Body of pancreas (tissue), 4 donors: ENCODE measurements at places on chromosomes 2 and 18. TPM values are rescaled to one million over a fixed set of nuclear protein-coding genes. Genes with fewer than 3 reads are reported as not detected.

GRCh38 chr2:44997963-44998362 is 11.3 kb downstream of the SIX2 start:
- no peak overlapping the region for H3K4me3 ChIP-seq
- peaks cover 9% of the 10 kb centered on the region for H3K4me1 ChIP-seq
- H3K36me3 ChIP-seq = no peaks in the 10 kb centered on the region
- no peak overlapping the region for H3K27ac ChIP-seq

IL1A gene
- not detected for total RNA-seq

DNA sequence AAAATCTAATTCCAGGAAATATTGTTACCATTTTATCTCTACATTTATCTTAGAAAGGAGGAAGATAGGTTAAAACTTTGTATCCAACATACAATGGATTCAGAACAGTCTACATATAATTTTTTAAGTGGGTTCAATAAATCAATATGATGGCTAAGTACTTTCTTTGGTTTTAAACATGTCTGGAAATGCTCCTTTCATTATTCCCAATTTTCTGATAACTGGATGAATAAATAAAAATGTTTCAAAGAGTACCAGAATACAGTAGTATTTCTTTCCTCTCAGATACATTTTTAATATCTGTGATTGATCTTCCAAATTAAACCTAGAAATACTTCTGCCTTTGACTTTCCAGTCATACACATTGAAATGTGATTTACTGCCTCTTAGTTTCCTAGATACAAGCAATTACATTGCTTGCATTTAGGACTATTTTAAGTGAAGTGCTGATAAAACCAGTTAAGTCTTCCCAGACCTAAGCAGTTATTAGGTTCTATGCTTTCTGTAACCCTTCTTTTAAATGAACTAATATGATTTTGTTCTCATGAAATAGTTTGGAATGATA is 283.5 kb downstream of the CCDC178 start:
- H3K27me3 ChIP-seq = no peaks in the 10 kb centered on the region
- H3K36me3 ChIP-seq = no peaks in the 10 kb centered on the region
- H3K4me1 ChIP-seq = no peaks in the 10 kb centered on the region
- no peak overlapping the region for H3K27ac ChIP-seq
- no peak overlapping the region for H3K4me3 ChIP-seq
- DNase-seq = no peak

GRCh38 chr2:1017827-1018226 is 67.2 kb downstream of the SNTG2 start:
- no peaks in the 10 kb centered on the region for H3K36me3 ChIP-seq
- H3K27me3 ChIP-seq = no peaks in the 10 kb centered on the region
- H3K27ac ChIP-seq = no peak overlapping the region
- no peak overlapping the region for H3K4me3 ChIP-seq
- DNase-seq = no peak

GRCh38 chr2:107809835-107810234 is 16.9 kb upstream of the RGPD4 start:
- H3K4me3 ChIP-seq = no peak overlapping the region
- peaks cover 4% of the 10 kb centered on the region for H3K4me1 ChIP-seq
- no peaks in the 10 kb centered on the region for H3K27me3 ChIP-seq
- DNase-seq = no peak
- no peaks in the 10 kb centered on the region for H3K36me3 ChIP-seq

GRCh38 chr2:199100326-199101110 is 357.2 kb downstream of the SATB2 start:
- no peak overlapping the region for H3K27ac ChIP-seq
- H3K27me3 ChIP-seq = no peaks in the 10 kb centered on the region
- DNase-seq = no peak
- H3K36me3 ChIP-seq = no peaks in the 10 kb centered on the region

DNA sequence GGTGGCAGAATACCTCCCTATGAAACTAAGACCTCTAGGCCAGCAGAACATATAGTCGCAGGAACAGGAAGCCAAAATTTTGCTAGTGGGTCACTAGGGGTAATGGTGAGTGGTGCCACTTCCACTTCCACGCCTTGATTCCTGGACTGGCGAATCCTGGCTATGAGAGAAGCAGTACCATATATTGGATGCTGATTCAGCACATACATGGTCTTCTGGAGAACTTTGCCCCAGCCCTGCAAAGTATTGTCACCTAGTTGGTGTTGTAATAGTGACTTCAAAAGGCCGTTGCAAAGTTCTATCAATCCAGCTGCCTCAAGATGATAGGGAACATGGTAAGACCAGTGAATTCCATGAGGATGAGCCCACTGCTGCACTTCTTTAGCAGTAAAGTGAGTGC is 769.8 kb upstream of the GYPC start:
- no peaks in the 10 kb centered on the region for H3K4me1 ChIP-seq
- DNase-seq = no peak
- H3K27me3 ChIP-seq = no peaks in the 10 kb centered on the region
- no peak overlapping the region for H3K4me3 ChIP-seq

TEKT4 gene
- total RNA-seq = not detected

DNA sequence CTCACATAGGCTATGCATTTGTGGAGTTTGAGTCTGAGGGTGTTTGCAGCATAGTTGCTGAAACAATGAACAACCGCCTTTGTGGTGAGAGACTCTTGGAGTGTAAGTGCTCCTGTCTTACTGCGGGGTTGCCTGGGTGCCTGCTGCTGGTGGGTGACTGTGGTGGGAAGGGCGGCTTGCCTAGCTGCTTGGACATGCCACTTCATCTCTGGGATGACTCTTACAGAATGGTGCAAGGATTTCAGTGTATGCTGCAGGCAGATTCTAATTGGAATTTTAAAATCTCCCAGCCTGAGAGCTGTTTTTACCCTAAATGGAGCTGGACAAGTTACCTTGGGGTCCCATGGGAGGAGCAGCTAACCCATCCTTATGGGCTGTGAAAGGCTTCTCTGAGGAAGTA is 50.1 kb downstream of the CYP27C1 start:
- H3K27ac ChIP-seq = no peak overlapping the region
- H3K4me3 ChIP-seq = no peak overlapping the region
- H3K36me3 ChIP-seq = no peaks in the 10 kb centered on the region
- no peak for DNase-seq

DNA sequence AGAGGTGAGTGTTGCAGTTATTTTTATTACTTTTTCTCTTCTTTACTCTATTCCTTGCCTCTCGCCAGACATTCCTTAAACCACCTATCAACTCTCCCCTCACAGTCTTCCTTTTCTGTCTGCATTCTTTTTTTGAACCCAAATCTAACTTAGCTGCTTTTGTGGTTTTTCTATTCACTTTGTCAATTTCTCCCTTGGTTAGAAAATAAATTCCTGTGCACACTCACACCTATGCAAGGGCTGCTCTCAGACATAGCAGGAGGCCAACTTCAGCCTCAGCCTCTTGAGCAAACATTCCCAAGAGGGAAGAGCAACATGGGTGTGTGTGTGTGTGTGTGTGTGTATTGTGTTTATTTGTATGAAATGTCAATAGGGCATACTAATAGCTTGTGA is 808.6 kb downstream of the RNF144A start:
- H3K36me3 ChIP-seq = no peaks in the 10 kb centered on the region
- peaks cover 6% of the 10 kb centered on the region for H3K4me1 ChIP-seq
- no peak overlapping the region for H3K27ac ChIP-seq
- DNase-seq = no peak
- H3K27me3 ChIP-seq = no peaks in the 10 kb centered on the region
